BJ (cell line): ENCODE measurements at places on chromosomes 3 and 15.

GRCh38 chr3:47573190-47574172, 5.2 kb downstream of the CSPG5 start:
- DNase-seq, result no peak

DNA sequence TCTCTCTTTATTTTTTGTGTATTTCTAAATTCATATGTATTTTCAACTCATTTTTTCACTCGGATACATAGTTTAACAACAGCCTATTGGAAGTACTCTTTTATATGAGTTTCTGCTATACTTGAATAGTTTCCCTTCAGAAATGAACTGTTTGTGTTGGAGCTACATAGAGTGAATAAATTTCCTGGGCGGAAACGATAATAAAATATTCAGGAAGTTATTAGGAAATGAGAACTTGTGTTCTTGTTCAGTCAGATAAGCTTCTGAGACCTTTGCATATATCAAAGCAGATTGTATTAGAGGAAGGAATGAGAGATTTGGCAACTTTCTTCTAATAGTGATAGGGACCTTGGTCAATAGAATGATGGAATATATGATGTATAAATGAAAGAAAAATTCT, 27.3 kb downstream of the NEO1 start:
- no peak for DNase-seq

GRCh38 chr3:161770484-161771386, 274.1 kb downstream of the OTOL1 start:
- DNase-seq, result no peak

DNA sequence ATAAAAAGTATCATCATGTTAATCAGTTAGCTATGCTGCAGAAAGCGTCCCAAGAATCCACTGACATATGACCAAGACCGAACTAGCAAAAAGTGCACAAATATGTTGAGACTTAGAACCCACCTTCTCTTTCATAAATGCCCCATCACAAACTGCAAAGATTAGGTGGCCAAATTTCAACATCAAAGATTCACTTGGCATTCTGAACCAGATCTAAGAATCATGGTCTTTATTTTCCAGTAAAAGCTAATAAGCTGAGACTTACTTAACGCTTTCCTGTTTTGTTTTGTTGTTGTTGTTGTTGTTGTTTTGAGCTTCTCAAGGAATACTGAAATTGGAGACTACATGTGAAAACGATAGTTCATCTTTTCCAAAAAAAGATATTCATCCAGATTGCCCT, 62.4 kb downstream of the ZBTB20 start:
- no peak for DNase-seq

DNA sequence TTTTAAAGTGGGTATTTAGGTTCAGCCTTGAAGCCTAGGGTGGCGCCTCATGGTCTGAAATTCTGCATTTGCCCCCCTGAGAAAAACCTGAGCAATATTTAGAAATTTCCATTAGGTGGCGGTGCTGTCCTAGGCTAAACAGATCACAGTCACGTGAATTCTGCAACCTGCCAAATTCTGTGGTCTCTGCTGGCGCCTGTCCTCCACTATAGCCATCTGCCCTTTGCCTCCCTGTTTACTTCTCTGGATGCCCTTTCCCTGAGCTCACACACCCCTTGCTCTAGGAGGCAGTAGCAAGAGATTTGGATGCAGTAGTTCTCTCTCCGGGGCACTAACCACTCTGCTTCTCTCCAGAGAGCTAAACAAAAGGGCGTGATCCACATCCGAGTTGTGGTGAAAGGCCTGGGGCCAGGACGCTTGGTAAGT, 9.1 kb downstream of the MRPS11 start:
- DNase-seq, result no peak

GRCh38 chr15:84734794-84735479, 13.5 kb upstream of the ZNF592 start:
- DNase-seq, result no peak

DNA sequence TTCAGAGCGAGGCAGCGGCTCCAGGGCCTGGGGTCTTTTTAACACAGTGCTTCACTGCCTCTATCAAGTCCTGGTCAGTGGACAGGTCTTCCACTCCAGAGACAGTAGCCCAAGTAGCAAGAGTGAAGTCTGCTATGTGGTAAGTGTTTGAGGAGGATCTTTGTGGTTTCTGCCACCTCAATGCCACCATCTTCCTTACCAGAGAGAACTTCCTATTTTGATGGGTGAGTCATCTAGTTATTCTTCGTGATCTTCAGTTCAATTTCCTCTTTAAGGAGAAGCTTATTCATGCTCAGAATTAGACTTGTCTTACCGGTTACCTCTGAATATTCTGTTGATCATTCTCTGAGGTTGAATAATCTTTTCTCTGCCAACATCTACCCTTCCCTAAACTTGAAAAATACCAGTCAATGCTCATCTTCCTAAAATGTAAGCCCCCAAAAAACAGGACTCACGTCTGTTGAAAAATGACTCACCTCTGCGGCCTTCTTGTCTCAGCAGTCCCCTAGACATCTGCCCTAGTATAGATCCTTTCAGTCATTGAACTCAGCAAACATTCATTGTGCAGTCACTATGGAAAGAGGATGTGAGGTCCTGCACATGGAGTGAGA, 32.2 kb upstream of the BCL6 start:
- no peak for DNase-seq

DNA sequence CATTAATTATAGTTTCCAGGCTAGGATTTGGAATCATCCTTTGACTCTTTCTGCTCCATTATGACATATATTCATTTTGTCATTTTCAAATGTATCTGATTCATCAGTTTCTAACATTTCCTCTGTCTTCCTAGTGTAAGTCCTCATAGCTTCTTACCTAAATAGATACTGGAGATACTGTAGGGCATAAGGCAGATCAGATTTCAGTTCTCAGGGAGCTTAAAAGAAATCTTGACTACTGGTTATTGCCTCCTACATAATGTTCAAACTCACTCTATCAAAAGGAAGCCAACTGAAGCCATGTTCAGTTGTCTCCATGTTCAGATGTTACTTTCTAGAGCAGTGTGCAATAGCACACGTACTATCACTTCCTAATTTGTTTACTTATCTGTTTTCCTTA, 29.6 kb upstream of the CTDSPL2 start:
- no peak for DNase-seq

- DNase-seq, result no peak
Measured at GRCh38 chr3:159237226-159237625, 435.4 kb downstream of the MFSD1 start.

DNA sequence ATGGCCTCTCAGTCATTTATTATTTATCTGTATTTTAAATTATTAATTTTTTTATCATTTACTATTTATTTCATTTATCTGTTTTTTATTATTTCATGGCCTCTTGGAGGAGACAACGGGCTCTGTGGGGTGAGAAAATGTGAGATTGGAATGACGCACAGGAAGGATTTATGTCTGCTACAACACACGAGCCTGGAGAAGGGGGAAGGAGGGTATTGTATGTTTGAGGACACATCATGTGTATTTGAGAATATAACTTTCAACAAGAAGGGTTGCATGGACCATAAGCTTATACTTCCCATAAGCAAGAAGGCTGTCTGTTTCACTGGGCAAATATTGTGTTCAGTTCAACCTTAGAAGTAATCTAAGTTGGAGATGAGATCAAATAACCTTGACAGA, 31.7 kb downstream of the LSM3 start:
- no peak for DNase-seq

DNA sequence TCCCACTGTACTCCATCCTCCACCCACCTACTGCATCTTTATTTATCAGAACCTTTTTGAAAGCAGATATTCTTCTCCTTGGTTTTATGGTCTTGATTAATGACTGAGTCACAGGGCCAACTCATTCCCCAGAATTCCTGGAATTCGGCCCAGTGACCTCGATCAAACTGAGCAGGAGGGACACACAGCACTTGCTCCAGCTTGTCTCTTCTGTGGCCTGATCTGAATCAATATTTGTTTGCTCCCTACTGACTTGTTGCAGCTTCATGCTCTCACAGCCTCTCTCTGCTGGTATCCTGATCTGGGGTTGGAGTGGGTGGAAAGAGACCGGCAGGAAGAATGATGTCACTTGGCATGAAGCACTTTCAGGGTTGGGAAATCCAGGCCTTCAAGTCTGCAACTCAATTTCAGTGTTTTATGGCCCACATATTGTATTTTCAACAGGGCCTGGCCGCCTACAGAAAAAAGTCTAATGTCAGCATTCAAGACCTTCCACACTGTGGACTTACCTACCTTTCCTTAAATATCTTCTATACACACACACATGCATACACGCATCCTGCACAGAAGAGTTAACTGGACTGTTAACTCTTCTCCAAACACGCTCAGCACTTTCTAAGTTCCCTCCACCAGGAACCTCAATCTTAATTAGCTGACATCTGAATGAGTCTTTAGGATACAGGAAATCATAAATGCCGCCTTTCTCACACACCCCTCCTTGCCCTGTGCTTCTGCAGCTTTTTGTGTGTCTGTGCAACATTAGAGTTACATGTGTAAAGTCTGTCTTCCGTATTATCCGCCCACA, 4.6 kb downstream of the ANXA2 start:
- peak; percentile 98 for DNase-seq

- DNase-seq, result no peak
Measured at GRCh38 chr15:39321977-39322376, 258.9 kb upstream of the THBS1 start.

- no peak for DNase-seq
Measured at GRCh38 chr3:46946856-46947545, 29.5 kb downstream of the CCDC12 start.

GRCh38 chr3:149848238-149848637, 35.2 kb downstream of the RNF13 start:
- no peak for DNase-seq

DNA sequence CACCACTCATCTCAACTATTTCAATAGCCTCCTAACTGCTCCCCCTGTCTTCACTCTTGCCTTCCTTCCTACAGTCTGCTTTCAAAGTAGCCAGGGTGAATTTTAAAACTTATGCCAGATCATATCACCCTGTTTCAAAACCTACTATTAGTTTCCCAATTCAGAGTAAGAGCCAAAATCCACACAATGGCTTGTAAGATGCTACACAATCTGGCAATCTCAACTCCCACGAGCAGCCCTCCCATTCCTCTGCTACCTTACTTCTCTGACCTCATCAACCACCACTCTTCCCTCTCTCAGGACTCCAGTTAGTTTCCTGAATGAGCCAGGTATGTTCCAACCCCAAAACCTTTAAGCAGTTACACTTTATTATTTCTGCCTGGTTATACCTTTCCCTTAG, 62.5 kb downstream of the VPS13C start:
- DNase-seq, result no peak

DNA sequence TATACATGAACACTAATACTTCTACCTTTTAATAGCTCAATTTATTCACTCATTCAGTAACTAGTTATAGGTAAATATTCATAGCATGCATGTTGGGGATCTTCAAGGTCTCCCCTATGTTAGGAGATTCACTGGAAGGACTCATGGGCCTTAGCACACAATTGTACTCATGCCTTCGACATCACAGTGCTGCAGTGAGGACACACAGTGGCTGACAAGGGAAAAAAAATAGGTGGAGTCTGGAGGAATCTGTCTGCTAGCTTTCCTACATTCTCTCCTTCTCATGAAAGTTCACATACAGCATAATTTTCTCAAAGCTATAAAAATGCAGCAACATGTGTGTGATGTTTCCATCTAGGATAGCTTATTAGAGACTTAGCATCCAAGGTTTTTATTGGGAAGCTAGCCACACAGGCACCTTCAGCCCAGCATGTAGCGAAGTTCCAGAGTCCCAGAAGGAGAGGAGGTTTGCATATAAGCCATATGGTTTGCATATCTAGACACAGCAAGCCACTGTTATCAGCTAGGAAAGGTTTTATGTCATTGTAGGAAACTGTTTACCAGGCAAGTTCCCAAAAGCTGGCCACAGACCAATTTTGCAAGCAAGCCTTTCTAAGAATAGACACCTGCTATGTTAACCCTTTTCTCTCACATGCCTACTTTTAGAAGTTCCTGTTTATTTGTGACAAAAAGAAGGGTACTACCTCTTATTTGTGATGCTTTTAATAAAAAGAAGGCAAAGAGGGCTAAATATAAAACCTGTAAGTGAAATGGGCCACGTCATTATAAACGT, 46.4 kb downstream of the MORC1 start:
- DNase-seq, result no peak

GRCh38 chr3:78580681-78581080, 1187.1 kb downstream of the ROBO1 start:
- DNase-seq, result peak; percentile 56

DNA sequence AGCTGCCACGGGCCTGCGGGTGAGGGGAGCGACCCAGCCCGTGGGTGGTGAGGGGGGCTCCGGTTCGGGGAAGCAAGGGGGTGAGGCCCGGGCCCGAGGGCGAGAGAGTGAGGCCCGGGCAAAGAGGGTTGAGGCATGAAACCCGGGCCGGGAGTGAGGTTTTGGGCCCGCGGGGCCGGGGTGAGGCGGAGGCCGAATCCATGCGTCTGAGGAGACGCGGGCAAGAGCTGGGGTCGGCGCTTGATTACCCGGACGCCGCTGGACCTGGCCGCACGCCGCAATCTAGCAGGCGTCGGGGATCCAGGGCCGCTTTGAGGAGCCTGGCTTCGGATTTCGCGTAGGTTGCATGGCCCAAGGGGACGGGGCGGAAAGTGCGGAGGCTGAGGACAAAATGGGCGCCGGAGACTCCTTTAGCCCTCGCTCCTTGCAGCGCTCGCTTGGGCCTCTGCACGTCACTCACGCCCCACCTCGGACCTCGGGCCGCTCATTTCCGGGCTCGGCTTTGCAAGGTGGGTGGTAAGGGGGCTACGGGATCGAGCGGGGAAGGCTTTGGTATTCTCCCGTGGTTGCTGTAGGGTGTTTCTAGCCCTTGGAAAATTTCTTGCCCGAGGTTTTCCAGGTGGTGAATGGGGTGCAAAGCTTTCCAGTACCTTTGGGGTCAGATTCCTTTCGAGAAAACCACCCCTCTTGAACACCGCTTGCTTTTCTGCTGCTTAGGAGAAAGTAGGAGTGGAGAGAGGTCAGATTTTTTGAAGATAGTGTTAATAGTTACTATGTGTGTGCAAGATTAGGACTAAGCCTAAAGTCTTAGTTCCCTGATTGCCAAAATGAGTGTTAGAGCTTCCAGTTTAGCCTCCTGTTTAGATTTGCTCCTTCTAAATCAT, 827 bp downstream of the SLC25A36 start:
- no peak for DNase-seq

DNA sequence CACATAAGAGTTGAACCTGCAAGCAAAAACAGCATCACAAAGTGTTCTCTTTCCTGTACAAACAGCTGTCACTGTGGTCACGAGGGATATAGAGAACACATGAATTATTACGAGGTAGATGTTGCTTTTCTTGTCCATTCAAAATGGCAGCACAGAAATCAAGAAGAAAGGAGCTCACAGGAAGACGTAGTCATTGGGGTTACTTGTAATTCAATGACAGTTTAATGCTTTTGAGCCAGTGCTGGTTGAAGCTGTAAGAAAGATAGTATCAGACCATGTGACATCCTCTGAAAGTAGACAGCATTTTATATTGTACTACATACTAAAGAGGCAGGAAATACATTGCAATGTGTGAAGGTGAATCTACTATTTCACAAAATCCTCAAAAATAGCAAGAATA, 140.4 kb downstream of the ABI3BP start:
- DNase-seq, result no peak

- DNase-seq, result no peak
Measured at GRCh38 chr3:79253704-79254103, 514.1 kb downstream of the ROBO1 start.
